ENCODE measurements at places on chromosomes 3 and 15. TPM values are rescaled to one million over a fixed set of nuclear protein-coding genes. Genes with fewer than 3 reads are reported as not detected.

The GP9 gene
- total RNA-seq, result not detected

The NECTIN3 gene
- total RNA-seq, result 1.9 TPM

The FBXW12 gene
- not detected for total RNA-seq

The HTD2 gene
- 9.3 TPM for total RNA-seq

The BCL6 gene
- 48.2 TPM for total RNA-seq

The PLA1A gene
- total RNA-seq, result 0.58 TPM

The TRIM59 gene
- total RNA-seq, result 22.0 TPM

GRCh38 chr3:28841441-28841840 lies 439.4 kb upstream of the RBMS3 start:
- no peaks in the 10 kb centered on the region for H3K36me3 ChIP-seq
- no peak for DNase-seq
- H3K4me3 ChIP-seq, result no peak overlapping the region
- H3K27ac ChIP-seq, result no peak overlapping the region
- H3K27me3 ChIP-seq, result no peaks in the 10 kb centered on the region
- no peaks in the 10 kb centered on the region for H3K4me1 ChIP-seq

DNA sequence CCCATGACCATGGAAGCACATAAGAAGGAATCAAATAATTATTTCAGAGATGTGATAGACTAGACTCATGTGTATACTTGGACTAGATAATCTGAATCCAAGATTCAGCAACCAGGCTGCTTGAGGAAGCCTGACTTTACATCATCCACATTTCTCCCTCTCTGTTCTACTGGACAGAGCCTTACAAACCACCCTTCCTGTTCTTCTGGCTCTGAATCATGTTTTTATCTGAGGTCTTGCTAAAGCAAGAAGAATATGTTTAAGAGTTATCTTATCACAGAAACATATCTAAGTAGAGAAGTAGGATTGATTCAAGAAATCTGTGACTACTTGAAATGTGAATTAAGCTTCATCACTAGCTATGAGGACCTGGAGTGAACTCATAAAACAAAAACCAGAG lies 71.1 kb upstream of the SLC24A5 start:
- DNase-seq, result no peak
- no peaks in the 10 kb centered on the region for H3K27me3 ChIP-seq
- H3K27ac ChIP-seq, result no peak overlapping the region
- H3K4me1 ChIP-seq, result no peaks in the 10 kb centered on the region
- H3K4me3 ChIP-seq, result no peak overlapping the region

DNA sequence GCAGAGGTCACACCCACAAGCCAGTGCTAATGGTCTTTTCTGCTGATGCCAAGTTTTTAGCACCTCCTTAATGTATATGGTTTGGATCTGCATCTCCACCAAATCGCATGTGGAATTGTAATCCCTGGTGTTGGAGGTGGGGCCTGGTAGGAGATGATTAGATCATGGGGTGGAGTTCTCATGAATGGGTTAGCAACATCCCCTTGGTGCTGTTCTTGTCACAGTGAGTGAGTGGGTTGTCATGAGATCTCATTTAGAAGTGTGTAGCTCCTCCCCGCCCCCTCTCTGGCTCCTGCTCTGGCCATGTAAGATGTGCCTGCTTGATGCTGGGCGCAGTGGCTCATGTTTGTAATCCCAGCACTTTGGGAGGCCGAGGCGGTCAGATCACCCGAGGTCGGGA lies 37.3 kb upstream of the KLHL6 start:
- peaks cover 28% of the 10 kb centered on the region for H3K27me3 ChIP-seq
- no peak overlapping the region for H3K27ac ChIP-seq
- H3K36me3 ChIP-seq, result no peaks in the 10 kb centered on the region
- peaks cover 41% of the 10 kb centered on the region for H3K4me1 ChIP-seq
- no peak overlapping the region for H3K4me3 ChIP-seq

- no peaks in the 10 kb centered on the region for H3K36me3 ChIP-seq
- H3K4me1 ChIP-seq, result no peaks in the 10 kb centered on the region
- no peak overlapping the region for H3K27ac ChIP-seq
Observed at GRCh38 chr3:183315739-183316138, 62.7 kb downstream of the B3GNT5 start.

- H3K4me1 ChIP-seq, result peaks cover 2% of the 10 kb centered on the region
- H3K27me3 ChIP-seq, result no peaks in the 10 kb centered on the region
- DNase-seq, result peak; percentile 86
- no peaks in the 10 kb centered on the region for H3K36me3 ChIP-seq
Observed at GRCh38 chr3:16247282-16248061, 17.3 kb downstream of the DPH3 start.

GRCh38 chr3:194837457-194838127 lies 151.9 kb downstream of the FAM43A start:
- no peaks in the 10 kb centered on the region for H3K36me3 ChIP-seq
- DNase-seq, result no peak
- no peak overlapping the region for H3K4me3 ChIP-seq

DNA sequence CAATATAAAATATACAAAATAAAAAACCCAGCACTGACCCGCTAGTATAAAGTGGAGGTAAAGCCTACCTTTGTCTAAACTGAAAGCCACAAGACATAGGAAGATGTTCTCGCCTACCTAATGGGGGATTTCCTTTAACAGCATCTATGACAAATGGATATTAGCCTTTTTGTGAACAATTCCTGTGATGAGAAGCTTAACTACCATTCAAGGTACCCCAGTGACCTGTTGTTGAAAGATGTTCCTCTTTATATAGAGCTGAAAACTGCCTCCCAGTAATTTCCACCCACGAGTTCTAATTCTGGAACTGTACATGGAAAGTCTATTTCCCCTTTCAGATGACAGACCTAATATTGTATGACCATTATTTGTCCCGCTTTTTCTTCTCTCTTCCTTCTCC lies 109.8 kb upstream of the RASGRP1 start:
- H3K36me3 ChIP-seq, result no peaks in the 10 kb centered on the region
- H3K4me1 ChIP-seq, result peaks cover 47% of the 10 kb centered on the region
- DNase-seq, result peak; percentile 42
- no peaks in the 10 kb centered on the region for H3K27me3 ChIP-seq
- H3K27ac ChIP-seq, result peak overlapping the region; percentile 24
- no peak overlapping the region for H3K4me3 ChIP-seq

- H3K4me3 ChIP-seq, result no peak overlapping the region
- H3K4me1 ChIP-seq, result no peaks in the 10 kb centered on the region
- no peak for DNase-seq
- no peaks in the 10 kb centered on the region for H3K27me3 ChIP-seq
- no peaks in the 10 kb centered on the region for H3K36me3 ChIP-seq
Observed at GRCh38 chr15:53384417-53384816, 375.0 kb downstream of the WDR72 start.

DNA sequence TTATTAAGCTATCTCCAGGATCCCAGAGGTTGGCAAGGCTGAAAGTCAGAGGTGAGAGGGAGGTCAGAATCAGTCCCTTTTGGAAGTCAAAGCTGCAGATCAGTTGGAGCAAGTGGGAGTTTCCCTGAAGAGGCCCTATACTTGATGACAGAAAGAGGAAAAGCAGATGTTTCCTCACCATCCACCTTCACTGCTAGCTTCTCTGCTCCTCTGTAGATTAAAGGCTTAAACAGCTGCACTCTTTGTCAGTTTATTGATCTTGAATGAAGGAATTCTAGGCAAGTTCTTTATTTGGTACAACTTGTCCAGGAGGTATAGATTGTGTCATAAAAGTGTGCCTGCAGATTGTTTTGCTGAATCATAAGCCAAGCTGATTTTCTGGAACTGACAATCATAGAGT lies 408.2 kb upstream of the TGFBR2 start:
- no peaks in the 10 kb centered on the region for H3K36me3 ChIP-seq
- H3K4me3 ChIP-seq, result no peak overlapping the region
- H3K27ac ChIP-seq, result no peak overlapping the region
- peaks cover 8% of the 10 kb centered on the region for H3K4me1 ChIP-seq

DNA sequence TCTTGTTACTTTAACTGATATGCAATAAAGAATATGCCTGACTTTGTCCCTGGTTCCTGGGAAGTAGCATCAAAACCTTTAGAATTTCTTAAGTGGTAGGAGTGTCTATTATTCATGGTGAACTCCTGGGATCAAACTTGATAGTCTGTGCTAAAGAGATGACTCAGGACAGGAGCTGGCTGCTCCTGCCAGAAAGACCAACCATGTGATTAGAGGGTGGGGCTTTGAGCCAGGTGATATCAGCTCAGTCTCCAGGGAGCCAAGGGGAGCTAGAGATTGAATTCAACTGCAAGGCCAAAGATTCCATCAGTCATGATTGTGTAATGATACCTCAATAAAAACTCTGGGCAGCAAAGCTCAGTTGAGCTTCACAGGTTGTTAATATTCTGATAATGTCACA lies 20.6 kb upstream of the TMC3 start:
- DNase-seq, result no peak
- H3K36me3 ChIP-seq, result no peaks in the 10 kb centered on the region
- H3K4me1 ChIP-seq, result no peaks in the 10 kb centered on the region
- no peaks in the 10 kb centered on the region for H3K27me3 ChIP-seq
- no peak overlapping the region for H3K27ac ChIP-seq

DNA sequence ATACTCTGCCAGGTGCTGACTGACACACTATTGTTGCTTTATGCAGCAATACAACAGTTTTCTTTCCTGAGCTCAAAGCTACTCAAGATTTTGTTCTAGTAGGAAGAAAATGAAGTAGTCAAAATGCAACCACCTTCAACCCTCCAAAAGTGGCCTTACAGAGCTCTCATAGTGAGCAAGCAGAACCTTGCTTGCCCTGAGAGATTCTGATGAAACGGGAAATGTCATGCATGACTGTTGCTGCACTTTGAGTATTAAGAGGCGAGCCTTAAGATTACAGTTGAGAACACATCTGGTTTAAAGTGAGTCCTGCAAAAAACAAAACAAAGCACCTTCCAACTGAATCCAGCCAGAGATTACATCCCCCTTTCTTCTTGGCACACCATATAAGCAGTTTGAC lies 29.7 kb downstream of the MINDY4B start:
- H3K36me3 ChIP-seq, result no peaks in the 10 kb centered on the region
- H3K4me3 ChIP-seq, result no peak overlapping the region
- no peaks in the 10 kb centered on the region for H3K27me3 ChIP-seq
- DNase-seq, result no peak
- no peaks in the 10 kb centered on the region for H3K4me1 ChIP-seq

- H3K36me3 ChIP-seq, result no peaks in the 10 kb centered on the region
- H3K4me1 ChIP-seq, result no peaks in the 10 kb centered on the region
- no peak overlapping the region for H3K27ac ChIP-seq
Observed at GRCh38 chr3:120469882-120470301, 19.1 kb upstream of the FSTL1 start.

DNA sequence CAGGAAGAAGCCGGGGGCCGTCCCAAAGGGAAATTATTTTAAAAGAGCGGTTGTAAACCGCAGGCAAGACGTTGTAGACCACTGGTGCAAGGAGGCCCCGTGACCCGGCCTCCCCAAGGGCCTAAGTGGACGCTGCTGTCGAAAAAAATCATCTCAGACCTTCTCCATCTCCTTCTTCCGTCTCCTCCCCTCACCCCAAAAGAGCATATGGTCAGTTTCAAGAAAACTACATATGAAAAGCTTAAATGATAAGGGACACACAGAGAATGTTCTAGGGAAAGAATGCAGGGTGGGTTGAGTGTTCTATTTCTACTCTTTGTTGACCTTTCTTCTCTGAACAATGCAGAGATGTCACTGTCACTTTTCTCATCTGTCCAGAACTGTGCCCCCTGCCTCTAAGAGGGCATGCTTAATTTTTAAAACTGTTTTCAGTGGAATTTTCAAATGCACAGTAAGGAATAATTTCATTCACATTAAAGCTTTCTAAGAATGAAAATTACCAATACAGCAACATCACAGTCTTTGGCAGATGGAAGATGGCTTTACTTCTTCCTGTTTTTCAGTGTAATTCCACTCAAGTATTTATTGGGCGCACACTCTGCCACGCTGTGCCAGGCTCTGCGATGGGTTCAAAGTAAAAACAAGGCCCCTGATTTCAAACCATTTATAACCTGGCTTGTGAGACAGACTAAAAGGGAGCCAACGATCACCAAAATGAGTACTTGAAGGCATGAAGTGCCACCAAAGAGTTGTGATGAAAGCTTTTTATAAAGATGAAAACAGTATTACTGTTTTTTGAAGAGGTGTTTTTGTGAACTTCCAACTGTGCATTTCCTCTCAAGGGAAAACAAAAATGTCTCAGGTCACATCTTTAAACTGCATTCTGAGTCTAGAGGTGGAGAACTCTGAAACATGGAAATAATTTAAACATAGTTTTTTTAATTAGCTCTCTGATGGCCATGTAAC lies 891 bp upstream of the TOP2B start:
- no peaks in the 10 kb centered on the region for H3K27me3 ChIP-seq
- H3K27ac ChIP-seq, result peak overlapping the region; percentile 93
- H3K36me3 ChIP-seq, result no peaks in the 10 kb centered on the region
- DNase-seq, result no peak
- H3K4me1 ChIP-seq, result peaks cover 40% of the 10 kb centered on the region

DNA sequence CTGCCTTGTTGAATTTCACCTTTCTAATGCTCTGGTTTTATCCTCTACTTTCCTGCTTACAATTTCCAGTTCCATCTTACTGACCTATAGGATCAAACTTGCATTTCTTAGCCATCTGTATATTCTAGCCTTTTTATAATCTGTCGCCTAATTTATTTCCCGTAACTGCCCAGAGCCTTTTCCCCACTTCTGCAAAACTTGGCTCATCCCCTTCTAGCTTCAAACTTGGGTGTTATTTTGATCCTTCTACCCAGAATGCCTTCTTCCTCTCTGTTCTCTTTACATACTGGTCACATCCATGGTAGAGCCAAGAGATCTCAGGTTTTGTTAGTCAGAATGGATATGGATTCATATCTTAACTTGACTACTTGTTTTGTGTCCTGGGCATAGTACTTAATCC lies 2.6 kb downstream of the SACM1L start:
- no peaks in the 10 kb centered on the region for H3K36me3 ChIP-seq
- H3K27ac ChIP-seq, result no peak overlapping the region
- H3K4me1 ChIP-seq, result peaks cover 57% of the 10 kb centered on the region
- no peak overlapping the region for H3K4me3 ChIP-seq
- H3K27me3 ChIP-seq, result no peaks in the 10 kb centered on the region
- no peak for DNase-seq

DNA sequence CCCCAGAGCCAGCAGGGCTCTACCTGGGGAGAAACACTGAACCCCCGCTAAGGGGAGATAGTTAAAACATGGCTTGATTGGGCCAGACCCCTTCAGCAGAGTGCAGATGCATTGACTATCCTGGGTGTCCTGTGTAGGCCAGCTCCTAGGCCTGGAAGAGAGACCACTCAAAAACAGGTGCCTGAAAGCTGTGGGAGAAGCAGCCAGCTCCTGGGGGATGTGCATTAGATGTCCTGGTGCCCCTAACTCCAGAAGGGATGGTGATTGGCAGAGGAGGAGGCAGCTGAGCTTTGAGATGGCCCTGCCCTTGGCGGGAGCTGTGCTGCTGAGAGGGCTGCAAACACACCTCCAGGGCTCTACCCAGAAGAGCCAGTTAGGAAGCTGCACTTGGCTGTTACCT lies 89.3 kb upstream of the PLXNA1 start:
- H3K4me3 ChIP-seq, result no peak overlapping the region
- no peaks in the 10 kb centered on the region for H3K4me1 ChIP-seq
- H3K27ac ChIP-seq, result no peak overlapping the region
- no peaks in the 10 kb centered on the region for H3K36me3 ChIP-seq

GRCh38 chr3:38190481-38190881 lies 25.1 kb downstream of the OXSR1 start:
- H3K27me3 ChIP-seq, result no peaks in the 10 kb centered on the region
- no peaks in the 10 kb centered on the region for H3K4me1 ChIP-seq
- DNase-seq, result no peak
- H3K4me3 ChIP-seq, result no peak overlapping the region
